NCI-H187 (cell line): ENCODE measurements at places on chromosomes 3 and 15.

GRCh38 chr15:77738441-77739302 is 106.0 kb upstream of the LINGO1 start:
- peak; percentile 4 for DNase-seq

DNA sequence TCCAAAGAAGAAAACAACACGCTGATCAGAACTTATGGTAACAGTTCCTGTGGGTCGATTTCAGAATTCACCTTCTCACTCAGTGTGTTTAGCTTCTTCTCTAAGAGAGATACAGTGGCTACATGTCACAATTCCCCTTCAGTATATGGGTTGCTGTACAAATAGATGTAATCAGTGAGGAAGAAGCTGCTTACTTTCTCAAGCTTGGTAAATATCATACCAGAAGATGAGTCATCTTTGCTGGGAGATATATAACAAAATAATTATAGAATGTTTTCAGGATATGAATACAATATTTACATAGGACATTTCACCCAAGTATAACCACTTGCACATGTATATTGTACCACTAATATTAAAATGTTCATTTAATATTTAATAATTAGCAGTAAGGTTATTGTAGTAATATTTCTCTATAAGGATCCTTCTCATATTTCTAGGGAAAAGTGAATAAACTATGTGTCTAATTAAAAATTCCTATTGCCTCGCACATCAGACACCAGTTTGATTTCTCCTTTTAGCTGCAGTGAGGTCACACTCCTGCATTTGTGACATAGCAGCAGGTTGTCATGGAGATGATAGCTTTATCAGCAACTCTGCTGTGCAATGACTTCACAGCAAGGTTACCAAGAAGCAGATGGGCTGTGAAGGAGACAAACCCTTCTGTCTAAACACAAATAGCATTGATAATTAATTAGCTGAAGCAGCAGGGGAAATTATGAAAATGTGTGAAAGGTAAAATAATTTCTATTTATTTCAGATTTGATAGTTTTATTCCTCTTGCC is 211.4 kb downstream of the TUSC7 start:
- DNase-seq: no peak

GRCh38 chr3:74075241-74075640 is 450.5 kb upstream of the PDZRN3 start:
- no peak for DNase-seq

GRCh38 chr15:54150255-54150654 is 172.0 kb downstream of the UNC13C start:
- DNase-seq: no peak

- DNase-seq: no peak
These were observed 823.0 kb downstream of the CADM2 start for GRCh38 chr3:85781806-85782205.

GRCh38 chr3:115789481-115789880 is 166.2 kb downstream of the GAP43 start:
- no peak for DNase-seq

DNA sequence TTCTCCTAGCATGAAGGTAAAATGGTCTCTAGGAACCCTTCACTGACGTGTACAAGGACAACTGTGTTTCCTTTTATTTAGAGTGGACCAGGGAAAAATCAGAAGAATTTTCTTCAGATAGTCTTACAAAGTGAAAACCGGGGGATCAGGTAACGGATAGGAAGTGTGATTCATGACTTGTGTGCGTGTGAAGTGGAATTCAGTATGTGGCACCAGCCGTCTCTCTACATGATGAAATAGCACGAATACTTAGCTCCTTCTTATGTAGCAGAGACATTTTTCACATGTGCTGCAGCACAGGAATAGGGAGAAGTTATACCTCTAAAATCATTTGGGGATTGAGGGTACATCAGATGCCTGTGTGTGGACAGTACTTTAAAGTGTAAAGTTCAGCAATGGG is 159.2 kb downstream of the MEX3B start:
- no peak for DNase-seq

DNA sequence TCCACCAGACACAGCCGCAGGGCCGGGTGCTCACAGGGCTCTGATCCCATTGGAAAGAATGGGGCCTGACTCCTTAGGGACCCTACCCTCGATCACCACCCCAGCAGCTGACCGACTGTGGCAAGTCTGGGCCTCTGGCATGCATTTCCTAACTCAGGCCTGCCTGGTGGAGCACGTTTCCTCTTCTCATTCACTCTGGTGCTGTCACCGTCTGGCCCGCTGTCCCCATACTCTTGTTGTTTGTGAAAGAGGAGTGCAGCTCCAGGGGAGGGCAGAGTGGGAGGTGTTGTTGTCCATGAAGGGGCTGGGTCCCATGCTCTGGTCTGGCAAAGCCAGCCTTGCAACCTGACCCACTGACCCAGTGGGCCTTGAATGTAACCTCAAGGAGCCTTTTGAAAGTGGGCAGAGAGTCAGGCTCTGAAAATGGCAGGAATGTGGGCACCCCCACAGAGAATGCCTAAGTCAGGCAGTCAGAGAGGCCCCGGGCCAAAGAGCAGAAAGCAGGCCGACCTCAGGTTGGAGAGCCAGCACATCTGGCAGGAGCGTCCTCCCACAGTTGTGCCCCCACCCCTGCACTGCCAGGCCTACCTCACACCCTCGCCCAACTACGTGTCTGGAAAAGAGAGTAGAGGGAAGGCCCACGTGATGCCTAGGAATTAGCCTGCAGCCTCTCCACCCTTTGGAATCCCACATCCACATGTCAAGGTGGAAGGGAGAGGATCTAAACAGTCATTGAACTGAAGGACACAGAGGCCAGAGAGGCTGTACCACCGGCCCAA is 10.9 kb downstream of the SEMA7A start:
- no peak for DNase-seq

DNA sequence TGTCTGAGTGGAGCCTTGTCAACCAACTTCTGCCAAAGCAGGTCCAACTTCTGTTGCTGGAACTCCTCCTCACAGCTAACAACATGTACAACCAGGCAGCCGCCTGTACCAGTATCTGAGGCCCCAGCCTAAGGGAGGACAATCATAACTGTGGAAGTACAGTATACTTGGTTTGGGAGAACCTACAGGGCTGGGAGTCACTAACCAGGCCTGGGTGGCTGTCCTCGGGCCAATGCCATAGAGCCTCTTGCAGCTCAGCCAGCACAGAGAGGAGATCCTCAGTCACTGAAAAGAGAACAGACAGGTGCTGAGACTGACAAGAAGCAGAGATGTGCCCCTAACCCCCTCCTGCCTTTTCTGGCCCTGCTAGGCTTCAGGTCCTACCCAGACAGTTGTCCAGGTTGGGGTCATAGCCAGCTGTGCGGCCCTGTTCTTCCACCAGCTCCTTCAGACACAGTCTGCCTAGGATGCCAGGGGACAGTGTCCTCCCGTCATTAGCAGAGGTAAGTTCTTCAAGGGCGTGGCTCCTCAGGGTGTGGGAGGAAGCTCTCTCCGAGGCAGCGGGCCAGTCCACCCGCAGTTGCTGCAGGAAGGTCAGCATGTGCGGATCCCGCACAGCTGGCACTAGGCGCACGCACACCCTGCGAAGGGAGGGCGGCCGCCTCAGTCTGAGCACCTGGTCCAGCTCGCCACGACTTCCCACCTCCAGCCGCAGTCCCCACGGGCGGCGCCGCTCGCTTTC is 980 bp downstream of the DALRD3 start:
- DNase-seq: no peak

DNA sequence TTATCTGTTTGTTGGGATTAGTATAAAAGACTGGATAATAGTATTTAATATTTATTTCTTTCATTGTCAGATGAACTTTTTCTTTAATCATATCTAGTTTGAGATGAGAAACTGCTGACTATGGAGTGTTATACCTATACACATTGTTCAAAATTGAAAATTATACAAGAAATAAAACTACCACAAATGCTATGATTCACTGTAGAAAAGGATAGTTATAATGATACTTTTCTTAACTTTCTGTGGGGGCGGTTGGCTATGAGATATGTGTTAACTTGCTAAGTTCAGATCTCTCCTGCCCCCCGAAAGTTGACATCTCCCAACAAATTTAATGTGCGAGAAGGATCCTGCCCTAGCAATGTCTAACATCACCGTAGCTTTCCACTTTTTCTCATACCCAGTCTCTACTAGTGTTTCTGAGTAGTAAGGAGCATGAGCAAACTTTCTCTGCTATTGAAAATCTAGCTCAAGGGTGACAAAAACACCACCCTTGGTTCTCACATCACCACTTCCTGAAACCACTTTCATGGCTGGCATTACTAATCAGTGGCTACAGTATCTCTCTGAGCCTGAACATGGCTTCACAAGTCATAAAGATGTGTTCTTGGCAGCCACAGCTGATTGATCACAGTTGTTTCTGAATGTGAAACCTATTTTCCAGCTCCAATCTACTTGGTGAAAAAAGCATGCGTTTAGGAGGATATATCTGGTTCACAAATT is 15.8 kb upstream of the SAMMSON start:
- DNase-seq: no peak

- no peak for DNase-seq
These were observed 95.4 kb upstream of the KCNH8 start for GRCh38 chr3:19052874-19053273.

DNA sequence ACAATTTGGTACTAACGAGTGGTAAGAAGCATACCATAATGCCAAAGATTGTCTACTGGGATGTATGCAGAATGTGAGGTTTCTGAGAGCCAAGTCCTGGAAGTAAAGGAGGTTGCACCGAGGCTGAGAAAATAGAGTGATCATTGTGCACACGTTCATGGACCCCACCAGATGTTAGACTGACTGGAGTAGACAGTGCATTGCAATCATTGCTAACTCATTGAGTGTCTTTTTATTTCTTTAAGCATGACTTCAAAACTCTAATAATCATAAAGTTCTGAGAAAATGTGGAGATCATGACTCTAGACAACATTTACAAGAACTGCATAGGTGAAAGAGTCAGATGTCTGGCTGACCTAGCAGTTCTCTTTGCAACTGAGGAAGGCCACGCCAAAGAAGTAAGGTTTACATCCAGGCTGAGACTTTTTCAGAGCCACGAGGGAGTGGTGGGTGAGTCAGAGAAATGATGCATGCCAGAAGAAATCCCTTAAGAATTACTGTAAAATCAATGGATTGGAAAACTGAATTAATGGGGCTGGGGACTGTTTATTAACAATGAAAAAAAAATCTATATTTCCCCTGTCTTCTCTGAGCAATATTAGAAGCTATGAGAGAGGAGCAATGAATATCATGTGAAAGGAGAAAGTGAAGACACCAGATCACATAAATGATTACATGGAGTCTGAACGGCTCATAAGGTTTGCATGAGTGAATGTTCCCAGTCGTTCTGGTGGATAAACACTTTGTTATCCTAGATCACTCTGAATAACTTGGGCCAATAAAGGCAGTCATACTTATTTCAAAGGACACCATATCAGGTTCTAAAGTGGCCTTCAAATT is 76.0 kb upstream of the SLC25A26 start:
- DNase-seq: no peak

GRCh38 chr15:79896131-79896633 is 632 bp downstream of the MTHFS start:
- DNase-seq: no peak

DNA sequence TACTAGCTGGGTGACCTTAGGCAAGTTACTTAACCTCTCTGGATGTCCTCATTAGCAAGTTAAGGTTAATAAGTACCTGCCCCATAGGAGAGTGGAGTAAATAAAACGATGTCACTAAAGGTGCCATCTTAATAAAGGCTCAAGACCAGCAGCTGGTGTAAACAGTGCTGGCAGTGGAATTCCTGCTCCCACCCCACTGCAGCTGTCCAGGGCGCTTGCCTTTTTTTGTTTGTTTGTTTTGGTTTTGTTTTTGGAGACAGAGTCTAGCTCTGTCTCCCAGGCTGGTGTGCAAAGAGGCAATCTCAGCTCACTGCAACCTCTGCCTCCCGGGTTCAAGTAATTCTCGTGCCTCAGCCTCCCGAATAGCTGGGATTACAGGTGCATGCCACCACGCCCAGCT is 28.9 kb downstream of the IDH3A start:
- DNase-seq: no peak

DNA sequence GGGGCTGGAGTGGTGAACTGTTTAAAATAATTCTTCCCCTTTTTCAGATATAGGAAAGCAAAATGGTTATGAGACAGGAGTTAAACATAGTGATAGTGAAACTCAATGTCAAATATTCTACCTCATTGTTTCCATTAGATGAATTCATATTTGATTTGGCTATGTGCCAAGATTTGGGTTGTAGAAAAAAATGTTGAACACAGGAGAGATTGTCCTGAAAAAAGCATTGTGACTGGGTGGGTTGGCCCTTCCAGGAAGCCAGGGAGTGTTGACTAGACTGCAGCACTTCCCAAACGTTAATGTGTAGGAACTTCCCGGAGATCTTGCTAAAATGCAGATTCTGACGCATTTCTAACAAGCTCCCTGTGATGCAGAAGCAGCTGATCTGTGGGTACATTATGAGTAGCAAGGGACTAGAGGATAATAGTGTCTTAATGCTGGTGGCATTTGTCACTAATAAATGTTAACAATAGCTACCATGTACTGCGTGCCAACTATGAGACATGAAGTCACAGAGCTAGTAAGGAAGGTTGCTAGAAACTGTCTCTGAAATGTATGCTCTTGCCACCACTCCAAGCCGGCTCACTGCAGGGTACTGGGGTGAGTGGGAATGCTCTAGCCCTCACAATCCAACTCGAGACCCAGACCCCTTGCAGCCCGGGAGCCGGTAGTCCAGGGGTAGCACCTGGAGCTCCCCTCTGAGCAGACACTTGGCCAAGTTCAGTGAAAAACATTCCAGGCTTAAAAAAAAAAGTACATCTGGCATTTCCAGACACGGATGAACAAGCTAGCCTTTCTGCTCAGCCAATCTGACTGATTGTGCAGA is 120.6 kb downstream of the CD47 start:
- DNase-seq: no peak

DNA sequence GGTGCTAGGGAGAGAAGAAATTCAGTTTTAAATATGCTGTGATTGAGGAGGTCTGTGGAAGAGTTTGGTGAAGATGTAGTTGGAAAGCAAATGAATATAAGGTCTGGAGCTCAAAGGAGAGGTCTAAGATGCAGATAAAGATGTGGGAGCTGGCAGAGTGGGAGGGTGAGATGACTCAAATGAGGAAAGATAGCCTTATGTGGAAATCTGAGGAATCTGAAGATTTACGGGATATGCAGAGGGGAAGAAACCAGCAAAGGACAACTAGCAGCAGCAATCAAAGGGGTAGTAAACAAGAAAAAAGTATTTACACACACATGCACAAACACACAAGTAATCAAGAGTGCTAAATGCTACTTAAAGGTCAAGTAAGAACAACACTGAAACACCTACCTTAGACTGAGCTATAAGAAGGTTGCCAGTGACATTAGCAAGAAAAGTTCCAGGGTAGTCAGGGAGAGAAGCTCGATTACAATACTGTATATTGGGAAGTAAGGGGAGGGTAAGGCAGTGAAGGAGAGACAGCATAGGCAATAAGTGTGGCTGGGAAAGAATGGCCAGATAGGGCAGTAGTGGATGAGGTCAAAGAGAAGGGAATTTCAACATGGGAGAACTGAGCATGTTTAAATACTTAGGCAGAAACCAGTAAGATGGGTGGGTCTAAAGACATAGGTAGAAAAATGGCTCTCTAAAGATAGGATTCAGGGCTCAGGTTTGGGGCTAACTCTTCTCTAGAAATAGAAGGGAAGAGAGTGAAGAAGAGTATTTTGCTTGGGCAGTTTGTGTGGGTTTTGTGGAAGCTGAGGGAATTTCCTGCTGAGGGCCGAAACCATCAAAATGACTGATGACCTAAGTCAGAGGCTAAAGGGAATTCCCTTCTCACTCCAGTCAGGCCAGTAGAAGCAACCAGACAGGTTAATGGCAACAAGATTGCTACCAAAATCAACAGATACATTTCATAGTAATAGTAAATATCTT is 8.9 kb downstream of the CMTM6 start:
- no peak for DNase-seq
